ENCODE measurements at places on chromosomes 11 and 22.

- DNase-seq, result no peak
These were observed 153.0 kb upstream of the PITPNB start for GRCh38 chr22:28072066-28072465.

DNA sequence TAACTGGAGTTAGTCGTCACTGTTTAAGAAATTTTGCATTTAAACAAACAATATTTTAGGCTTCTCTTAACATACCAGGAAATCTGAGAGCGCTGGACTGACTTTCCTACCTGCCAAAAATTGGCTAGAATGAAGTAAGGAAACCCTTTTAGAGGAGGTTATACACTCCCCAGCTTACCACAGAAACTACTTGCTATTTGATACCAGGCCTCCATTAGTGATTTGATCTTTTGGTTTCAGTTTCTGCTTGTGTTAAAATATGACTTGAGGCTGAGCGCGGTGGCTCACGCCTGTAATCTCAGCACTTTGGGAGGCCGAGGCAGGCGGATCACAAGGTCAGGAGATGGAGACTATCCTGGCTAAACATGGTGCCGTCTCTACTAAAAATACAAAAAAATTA, 419.9 kb downstream of the LRRC4C start:
- DNase-seq, result no peak

GRCh38 chr11:96290631-96291030, 52.4 kb downstream of the MAML2 start:
- DNase-seq, result no peak

GRCh38 chr11:44928816-44929215, 21.9 kb downstream of the TP53I11 start:
- DNase-seq, result no peak

DNA sequence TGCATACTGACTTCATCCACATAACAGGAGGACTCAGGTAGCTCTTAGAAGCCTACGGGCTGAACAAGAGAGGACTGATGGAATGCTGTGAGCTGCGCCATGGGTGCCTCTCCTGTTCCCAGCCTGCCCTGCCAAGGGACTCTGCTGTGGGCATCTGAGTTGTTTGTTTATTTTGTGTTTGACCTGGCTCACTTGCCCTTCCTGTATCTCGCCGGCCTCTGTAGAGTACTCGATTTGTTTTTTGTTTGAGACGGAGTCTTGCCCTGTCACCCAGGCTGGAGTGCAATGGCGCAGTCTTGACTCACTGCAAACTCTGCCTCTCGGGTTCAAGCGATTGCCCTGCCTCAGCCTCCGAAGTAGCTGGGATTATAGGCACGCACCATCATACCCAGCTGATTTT, 1.8 kb downstream of the TTC38 start:
- no peak for DNase-seq

DNA sequence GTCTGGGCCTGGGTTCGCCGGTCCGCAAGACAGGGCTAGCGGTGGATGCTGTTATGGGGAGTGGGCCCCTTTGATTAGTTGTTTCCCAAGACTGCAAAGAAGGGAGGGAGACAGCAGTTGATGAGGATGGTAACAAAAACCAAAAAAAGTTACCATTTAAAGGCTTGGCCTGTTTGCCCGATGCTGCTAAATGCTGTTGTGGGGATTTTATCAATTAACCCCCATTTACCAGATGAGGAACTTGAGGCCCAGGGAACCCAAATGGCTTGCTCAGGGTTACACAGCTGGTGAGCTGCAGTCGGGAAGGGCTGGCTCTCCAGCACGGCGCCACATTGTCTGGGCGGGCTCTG, 3.4 kb downstream of the TRPT1 start:
- no peak for DNase-seq

DNA sequence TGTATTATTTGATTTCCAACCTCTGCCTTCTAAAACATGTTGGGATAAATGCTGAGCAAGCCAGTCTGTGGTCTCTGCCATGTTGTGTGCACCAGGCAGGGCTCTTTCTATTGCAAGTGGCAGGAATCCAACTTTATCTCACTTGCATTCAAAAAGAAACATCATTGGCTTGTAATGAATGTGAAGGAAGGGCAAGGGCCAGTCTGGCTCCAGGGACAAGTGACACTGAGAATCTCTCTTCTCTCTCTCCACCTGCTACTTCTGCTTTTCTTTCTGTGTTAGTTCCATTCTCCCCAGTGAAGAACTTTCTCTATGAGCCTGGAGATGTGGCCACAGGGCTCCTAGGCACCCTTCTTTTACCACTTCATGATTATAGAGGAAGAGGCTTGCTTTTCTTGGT, 329.9 kb upstream of the NCAM1 start:
- DNase-seq, result no peak

DNA sequence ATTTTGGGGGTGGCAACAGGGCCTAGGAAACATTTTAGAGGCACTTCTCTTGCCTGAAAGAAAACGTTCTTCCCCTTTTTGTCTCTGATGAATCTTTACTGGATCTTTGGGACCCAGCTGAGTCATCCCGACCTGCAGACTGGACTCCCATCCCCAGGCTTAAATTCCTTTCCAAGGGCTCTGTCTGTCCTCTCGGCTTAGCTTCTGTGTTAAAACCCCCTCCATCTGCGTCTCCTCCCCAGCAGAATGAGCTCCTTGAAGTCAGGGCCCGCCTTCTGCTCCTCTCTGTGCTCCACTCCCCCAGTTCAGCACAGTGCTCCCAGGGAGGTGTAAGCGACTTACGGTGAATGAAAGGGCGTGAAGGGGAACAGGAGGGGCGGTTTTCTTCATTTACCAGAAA, 895 bp upstream of the DAGLA start:
- DNase-seq, result no peak

DNA sequence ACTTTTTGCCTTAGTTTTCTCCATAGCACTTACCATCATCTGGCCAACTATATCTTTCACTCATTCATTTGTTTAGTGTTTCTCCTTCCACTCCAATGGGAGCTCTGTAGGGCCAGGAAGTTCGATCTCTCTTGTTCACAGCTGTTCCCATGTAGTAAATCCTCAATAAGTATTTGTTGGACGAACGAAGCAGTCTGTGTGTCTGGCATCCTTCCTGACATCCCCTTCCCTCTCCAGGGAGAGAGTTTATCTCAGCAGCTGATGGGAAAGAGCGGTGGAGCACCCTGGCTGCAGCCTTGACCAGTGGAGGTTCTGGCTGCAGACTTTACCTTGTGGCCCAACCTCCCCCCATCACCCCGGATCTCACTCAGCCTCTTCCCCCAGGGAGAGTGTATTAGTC, 141.7 kb downstream of the CHST1 start:
- no peak for DNase-seq

DNA sequence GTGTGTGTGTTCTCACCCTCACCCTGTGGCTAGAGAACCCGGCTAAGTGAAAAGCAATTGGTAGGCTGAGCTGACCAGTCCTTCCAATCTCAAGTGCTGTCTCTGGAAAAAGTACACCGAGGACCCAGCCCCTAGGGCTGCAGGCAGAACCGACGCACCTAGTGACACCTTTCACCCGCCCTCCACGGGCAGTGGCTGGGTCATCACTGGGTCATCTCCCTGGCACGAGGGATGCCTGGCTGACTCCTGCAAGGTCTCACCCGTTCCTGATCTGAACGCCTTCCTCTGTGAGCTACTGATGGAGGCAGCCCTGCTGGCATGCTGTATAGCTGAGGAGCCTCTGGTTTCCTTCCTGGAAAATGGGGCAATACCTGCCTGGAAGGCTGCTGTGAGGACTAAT, 311.5 kb downstream of the NTM start:
- DNase-seq, result no peak

Data from activated CD4-positive, alpha-beta T cell treated with anti-CD3 and anti-CD28 coated beads, Interleukin-2, Interleukin-4, amounts not matched to agents 100 ng/mL and 50 ng/mL, durations not matched to agents 16 hours and 8 hours (primary cell).